ENCODE measurements at places on chromosomes 7 and 10. TPM values are rescaled to one million over a fixed set of nuclear protein-coding genes. Genes with fewer than 3 reads are reported as not detected.

The PON1 gene
- total RNA-seq: not detected

The ABCC2 gene
- 0.24 TPM for total RNA-seq

The ADAM22 gene
- total RNA-seq: 3.0 TPM

The SUV39H2 gene
- 9.8 TPM for total RNA-seq

The MYL10 gene
- total RNA-seq: 0.52 TPM

The EEPD1 gene
- total RNA-seq: 1.3 TPM

The DPYSL4 gene
- 33.8 TPM for total RNA-seq

The CCDC172 gene
- total RNA-seq: not detected

The PRF1 gene
- total RNA-seq: not detected

The OLAH gene
- 0.59 TPM for total RNA-seq
